ENCODE measurements at places on chromosomes 7 and 10.
A peak's percentile ranks its signal among the peaks of the same experiment; 100 is the strongest.

GRCh38 chr10:113425541-113425951, 127.3 kb upstream of the HABP2 start:
- no peak for DNase-seq

- DNase-seq, result no peak
Measured at GRCh38 chr7:82204694-82205093, 238.9 kb downstream of the CACNA2D1 start.

- DNase-seq, result no peak
Measured at GRCh38 chr10:115665549-115665948, 572.4 kb downstream of the ATRNL1 start.

DNA sequence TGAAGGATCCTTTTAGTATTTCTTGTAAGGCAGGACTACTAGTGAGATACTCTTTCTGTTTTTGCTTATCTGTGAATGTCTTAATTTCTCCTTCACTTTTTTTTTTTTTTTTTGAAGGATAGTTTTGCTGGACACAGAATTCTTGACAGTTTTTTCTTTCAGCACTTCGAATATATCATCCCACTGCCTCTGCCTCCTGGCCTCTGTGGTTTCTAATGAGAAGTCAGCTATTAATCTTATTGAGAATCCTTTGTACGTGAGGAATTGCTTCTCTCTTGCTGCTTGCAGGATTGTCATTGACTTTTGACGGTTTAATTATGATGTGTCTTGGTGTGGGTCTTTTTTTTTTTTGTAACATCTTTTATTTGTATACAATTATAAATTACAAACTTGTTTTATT, 12.6 kb upstream of the WAC start:
- no peak for DNase-seq

DNA sequence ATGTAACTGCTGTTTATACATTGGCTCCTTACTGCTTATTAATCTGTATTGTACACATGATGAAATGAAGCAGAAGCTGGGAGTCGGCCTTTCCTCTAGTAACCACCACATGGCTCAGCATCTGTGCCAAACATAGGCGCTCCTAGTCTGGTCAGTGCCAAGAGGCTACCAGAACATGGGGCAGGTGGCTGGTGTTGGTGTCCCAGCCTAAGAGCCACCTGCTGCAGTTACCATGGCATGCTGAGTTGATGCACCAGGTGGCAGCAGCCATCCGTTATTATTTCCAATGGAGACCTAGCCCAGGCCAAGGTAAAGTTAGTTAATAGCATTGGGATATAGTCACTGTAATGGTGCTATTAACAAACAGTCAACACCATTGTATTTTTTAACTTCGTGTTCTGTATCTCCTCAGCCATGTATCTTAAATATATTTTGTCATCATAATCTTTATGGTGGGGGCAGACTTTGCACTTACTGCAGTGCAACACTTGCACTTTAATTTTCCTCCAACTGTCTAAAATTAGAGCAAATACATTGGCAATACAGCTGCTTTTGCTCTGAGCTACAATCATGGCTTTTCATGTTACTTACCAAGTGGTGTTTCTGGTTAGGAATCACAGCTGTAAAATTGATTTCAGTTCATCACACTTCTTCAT, 33.1 kb downstream of the HBP1 start:
- no peak for DNase-seq

DNA sequence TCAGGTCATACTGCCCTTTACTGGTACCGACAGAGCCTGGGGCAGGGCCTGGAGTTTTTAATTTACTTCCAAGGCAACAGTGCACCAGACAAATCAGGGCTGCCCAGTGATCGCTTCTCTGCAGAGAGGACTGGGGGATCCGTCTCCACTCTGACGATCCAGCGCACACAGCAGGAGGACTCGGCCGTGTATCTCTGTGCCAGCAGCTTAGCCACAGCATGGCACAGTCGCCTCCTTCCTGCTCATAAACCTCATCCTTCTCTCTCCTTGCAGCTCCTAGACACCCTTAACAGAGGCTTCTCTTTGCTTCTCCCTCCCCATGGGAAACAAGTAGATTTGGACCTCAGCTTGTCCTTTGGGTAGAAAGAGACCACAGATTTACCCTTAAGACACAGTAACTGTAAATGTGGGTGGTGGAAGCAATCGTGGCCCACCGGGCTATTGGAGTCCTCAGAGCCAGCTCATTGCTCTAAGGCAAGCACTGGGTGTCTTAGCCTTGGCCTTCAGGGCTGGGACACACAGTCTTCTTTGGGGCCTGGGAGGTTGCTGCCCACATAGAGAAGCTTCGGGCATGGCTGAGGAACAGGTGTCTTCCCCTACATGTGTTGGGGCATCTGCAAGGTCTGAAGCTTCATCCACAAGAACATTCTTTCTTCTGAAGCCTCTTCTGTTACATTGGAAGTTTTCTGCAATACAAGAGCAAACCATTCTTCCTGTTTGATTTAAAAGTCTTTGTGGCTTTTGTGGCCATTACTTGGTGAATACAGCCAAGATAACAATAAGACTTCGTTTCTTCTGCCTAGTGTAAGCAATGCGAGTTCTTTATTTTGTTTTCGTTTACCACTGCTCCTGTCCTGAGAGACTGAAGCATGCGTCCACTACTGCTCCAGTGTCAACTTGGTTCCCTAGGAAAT, 95.5 kb upstream of the PRSS58 start:
- no peak for DNase-seq

GRCh38 chr7:5665094-5666025, 116.1 kb downstream of the RNF216 start:
- DNase-seq, result peak; percentile 49

GRCh38 chr10:6136215-6137201, 47.7 kb downstream of the RBM17 start:
- peak; percentile 46 for DNase-seq

GRCh38 chr7:64907641-64908326, 4.7 kb downstream of the ZNF273 start:
- no peak for DNase-seq

- DNase-seq, result no peak
Measured at GRCh38 chr10:4546500-4546899, 279.5 kb upstream of the AKR1E2 start.

DNA sequence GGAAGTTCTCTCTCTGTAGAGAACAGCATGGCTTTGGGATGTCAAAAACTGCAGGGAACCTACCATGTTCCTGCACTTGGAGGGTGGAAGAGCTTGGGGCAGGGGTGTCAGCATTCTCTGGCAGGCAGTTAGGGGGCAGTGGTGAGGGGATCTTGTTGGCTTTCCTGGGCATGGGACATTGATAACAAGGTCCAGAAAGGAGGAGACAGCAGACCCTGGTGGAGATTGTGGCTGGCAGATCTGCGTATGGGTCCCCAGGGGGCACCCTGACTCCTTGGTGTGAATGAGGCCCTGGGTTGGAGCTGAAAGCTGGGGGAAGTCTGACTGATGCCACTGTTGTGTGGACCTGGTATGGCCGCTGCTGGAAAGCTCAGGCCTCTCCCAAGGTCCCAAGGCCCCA, 22.9 kb upstream of the CAMK2B start:
- no peak for DNase-seq

- DNase-seq, result no peak
Measured at GRCh38 chr10:129107525-129107924, 359.5 kb upstream of the MGMT start.

- no peak for DNase-seq
Measured at GRCh38 chr7:13169356-13169755, 481.9 kb downstream of the ARL4A start.

GRCh38 chr7:66100408-66101050, 14.1 kb upstream of the CRCP start:
- no peak for DNase-seq

DNA sequence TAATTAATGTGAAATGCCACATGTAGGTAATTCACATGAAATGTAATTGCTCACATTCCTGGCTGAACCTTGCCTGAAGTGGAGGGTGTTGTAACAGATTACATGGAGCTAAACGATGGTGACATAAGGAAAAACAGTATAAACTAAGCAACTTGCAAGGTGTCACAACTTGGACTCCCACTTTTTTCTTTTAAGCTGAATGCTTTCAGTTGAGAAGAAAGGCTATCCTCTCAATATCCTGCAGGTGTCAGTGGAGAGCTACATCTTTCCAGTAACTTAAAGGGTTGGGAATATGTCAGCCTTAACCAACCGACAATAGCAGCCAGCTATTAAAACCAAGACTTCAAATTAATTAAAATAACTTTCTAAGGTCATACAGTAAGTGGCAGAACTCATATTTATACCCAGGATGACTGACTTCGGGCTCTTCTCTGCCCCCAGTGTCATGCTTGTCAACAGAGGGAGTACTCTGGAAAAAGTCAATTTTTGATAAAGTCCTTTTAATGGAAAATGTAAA, 33.7 kb downstream of the NRBF2 start:
- peak; percentile 49 for DNase-seq

- no peak for DNase-seq
Measured at GRCh38 chr10:16780338-16780880, 36.8 kb downstream of the RSU1 start.

GRCh38 chr7:100882785-100883526, 6.6 kb downstream of the UFSP1 start:
- DNase-seq, result no peak

- no peak for DNase-seq
Measured at GRCh38 chr10:12628964-12629766, 279.8 kb downstream of the CAMK1D start.

DNA sequence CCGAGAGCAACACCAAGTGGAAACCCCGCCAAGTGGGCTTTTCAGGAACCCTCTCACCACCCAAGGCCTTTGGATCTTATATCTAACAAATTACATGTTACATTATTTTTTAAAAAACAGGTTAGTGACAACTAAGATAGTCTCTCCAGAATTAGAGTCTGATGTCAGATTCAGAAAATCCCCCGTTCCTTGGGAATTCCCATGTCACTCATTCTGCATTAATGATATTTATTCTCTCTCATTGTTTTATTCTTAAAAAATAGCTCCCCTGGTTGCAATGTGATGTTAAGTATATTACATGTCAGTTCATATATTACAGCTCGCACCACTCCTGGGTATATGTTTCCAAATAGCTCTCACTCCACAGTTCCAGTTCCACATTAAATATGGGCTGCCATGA, 81.8 kb downstream of the WNT2 start:
- no peak for DNase-seq

GRCh38 chr10:24825551-24825950, 101.9 kb upstream of the ARHGAP21 start:
- peak; percentile 21 for DNase-seq

- DNase-seq, result no peak
Measured at GRCh38 chr10:110241407-110241806, 34.0 kb downstream of the MXI1 start.

GRCh38 chr10:94683214-94684054, at the start of gene CYP2C18:
Gene CYP2C18, plus strand, starts transcription at chr10:94683729. Its CDS starts 91 bp downstream, at chr10:94683820.
- DNase-seq, result no peak

DNA sequence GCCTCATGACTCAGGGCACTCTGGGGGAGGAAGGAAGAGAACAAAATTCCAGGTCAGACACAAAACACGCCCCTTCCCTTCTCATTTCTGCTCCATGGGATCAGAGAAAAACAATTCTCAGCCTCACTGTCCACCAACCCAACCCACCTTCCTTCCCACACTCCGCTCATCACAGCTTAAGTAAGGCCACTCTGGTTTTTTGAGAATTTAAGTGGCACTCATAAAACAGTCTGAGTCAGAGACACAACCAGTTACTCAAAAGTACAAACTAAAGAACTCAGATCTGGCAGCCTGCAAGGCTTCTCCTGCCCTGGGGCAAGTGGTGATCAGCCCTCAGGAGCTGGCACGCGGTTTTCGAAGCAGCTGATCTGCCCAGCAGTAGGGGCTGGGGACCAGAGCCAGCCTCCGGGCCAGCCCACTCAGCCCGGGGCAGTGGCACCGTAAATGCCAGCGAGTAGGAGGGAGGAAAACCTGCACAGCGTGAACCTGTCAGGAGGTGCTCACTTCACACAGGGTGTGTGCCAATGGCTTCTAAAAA, 39.1 kb upstream of the ABLIM1 start:
- DNase-seq, result no peak

DNA sequence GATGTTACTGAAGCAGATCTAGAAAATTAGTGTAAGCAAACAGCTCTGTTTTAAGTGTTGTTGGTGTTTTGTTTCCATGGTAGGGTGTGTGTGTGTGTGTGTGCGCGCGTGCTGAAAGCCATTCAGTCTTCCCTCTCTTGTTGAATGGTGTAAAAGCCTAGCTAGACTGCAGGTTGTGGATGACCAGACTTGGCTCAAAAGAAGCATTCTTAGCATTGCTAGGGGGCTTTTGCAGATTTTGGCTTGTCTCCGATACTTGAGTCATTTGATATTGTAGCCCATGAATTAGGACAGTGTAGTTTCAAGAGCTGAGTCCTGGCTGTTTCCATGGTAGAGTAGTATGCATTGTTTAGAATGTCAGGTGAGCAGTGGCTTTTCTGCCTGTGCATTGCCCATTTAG, 99.1 kb downstream of the SND1 start:
- DNase-seq, result peak; percentile 80

GRCh38 chr10:100101192-100102076, 19.8 kb upstream of the CPN1 start:
- DNase-seq, result no peak

GRCh38 chr7:128105228-128106022, 74.2 kb upstream of the LRRC4 start:
- no peak for DNase-seq

- DNase-seq, result no peak
Measured at GRCh38 chr10:33684211-33684611, 349.7 kb upstream of the NRP1 start.

- DNase-seq, result no peak
Measured at GRCh38 chr10:79055892-79056291, 12.9 kb upstream of the ZMIZ1 start.

- DNase-seq, result no peak
Measured at GRCh38 chr10:2214805-2215204, 477.5 kb upstream of the ADARB2 start.

DNA sequence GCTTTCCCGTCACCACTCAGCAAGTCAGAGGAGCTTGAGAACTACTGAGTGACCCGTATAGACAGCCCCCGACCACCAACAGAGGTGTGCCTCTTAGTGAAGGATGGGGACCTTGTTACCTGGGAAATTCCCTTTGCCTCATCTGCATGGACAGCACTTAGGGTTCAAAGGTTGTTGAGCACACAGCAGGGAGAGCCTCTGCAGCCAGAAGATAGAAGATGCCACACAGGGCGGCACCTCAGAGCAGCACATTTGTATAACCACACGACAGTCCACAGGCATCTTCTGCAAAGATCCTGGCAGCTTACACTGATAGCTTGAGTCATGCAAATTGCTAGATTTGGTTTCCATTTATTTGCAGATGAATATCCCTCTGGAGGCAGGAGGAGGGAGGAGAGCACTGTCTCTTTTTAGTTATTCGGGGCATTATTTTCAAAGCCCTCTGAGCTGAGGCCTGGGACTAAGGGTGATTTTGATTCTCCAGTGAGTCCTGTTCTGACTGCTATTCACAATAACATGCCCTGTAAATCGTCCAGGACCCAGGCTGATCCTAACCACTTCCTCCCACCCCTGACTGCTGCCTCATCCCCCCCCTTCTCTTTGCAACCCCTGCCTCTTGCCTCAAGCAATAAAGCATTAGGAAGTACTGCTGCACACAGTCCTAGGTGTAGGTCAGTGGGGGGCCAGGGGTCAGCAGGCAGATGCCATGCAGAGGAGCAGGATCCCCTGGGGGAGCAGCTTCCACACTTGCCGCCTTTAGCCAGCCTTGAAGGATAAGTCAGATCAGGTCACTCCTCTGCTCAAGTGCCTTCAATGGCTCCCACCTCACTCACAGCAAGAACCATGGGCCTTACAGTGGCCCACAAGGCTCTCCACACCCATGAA, 24.6 kb upstream of the INMT start:
- DNase-seq, result no peak

Measured in fibroblast of skin of left biceps (primary cell).